ENCODE measurements at places on chromosomes 13 and 19.

- DNase-seq = no peak
Observed at GRCh38 chr13:107252428-107252827, 684.5 kb upstream of the ARGLU1 start.

DNA sequence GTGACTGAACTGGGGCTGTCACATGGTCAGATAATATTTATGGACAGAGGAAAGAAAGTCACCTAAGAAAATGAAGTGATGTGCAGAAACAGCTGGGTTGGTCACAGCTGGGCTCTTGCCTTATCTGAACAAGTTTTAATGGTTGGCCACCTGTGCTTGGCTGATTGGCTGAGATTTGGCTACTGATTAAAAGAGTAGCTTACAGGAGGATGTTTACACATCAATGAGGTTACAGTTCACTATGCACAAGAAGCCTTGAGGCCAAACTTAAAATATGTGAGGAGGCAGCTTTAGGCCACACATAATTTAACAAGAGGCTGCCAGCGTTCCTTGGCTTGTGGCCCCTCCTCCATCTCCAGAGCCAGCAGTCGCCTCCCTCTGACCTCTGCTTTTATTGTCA is 99.2 kb upstream of the C1QTNF9B start:
- DNase-seq = no peak

- DNase-seq = no peak
Observed at GRCh38 chr13:50241479-50241878, 226.2 kb downstream of the KCNRG start.

- DNase-seq = no peak
Observed at GRCh38 chr19:40592170-40592569, 9.0 kb upstream of the LTBP4 start.

- DNase-seq = no peak
Observed at GRCh38 chr13:34967851-34968562, 25.9 kb downstream of the NBEA start.

- no peak for DNase-seq
Observed at GRCh38 chr13:42083138-42083770, 34.8 kb downstream of the DGKH start.

- DNase-seq = no peak
Observed at GRCh38 chr19:23415561-23416191, 20.4 kb upstream of the ZNF91 start.

- DNase-seq = no peak
Observed at GRCh38 chr13:23899555-23899954, 2.3 kb upstream of the C1QTNF9B start.

DNA sequence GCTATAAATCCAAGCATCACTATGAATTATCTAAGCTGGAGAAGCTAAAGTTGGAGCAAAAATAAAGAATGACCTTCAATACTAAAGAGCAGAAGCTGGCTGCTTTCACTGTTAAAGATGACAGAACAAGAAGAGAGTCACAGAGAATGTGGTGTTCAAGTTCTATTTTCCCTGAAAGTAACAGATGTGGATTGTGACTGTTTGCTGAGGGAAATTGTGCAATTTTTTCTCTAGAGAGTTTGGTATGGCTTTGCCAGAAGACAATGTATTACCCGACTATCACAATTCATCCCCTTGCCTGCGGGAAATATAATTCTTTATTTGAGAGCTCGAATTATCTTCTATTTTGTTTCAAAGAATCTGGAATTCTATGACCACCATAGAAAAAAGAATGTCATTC is 83.1 kb downstream of the TNFSF13B start:
- DNase-seq = no peak

DNA sequence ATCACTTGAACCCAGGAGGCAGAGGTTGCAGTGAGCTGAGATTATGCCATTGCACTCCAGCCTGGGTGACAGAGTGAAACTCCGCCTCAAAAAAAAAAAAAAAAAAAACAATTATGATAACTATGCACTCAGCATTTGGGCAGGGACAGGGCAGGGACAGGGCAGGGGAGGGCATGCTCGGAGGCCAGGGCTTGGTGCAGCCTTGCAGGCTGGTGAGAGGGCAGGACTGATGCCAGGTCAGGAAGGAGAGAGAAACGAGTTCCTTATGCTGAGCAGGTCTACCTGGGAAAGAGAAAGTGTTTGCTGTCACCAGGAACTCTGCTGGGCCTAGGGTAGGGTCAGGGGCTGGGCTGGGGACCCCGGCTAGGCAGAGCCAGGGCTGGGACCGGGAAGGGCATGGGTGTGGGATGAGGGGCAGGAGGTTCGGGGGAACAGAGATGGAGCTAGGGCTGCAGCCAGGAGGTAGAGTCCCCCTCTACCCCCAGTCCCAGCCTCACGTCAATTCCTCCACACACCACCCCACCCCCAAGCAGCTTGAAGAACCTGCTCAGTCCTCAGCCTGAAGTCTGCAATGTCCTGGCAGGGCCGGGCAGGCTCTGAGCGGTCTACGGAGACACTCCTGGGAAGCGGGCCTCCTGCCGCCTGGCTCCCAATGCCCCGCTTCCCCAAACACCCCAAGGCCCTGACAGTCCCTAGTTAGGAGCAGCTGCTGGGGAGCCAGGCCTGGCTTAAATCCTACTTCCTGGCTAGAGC is 2.8 kb downstream of the FXYD3 start:
- no peak for DNase-seq

GRCh38 chr13:49498206-49498605 is 2.5 kb downstream of the PHF11 start:
- no peak for DNase-seq

- no peak for DNase-seq
Observed at GRCh38 chr19:14563590-14563926, 8.3 kb downstream of the NDUFB7 start.

- no peak for DNase-seq
Observed at GRCh38 chr13:56906909-56907308, 233.8 kb upstream of the PRR20A start.

DNA sequence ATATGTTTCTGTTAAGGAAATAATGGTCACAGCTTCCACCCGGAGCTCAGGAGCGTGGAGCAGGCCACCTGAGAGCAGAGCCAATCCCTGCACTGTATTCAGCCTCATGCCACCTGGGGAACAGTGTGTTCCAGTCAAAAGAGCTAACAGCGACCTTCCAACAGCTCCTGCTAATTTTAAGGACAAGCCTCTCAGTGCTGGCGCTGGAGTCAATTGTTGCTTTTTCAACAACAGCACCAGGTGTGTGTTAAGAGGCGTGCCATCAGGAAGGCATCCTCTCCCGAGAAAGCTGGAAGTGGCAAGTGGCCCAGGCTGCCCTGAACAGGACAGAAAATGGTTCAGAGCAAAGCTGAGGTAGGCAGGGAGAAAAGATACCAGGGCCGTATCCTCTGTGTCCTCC is 102.0 kb downstream of the CACNA1A start:
- DNase-seq = no peak

DNA sequence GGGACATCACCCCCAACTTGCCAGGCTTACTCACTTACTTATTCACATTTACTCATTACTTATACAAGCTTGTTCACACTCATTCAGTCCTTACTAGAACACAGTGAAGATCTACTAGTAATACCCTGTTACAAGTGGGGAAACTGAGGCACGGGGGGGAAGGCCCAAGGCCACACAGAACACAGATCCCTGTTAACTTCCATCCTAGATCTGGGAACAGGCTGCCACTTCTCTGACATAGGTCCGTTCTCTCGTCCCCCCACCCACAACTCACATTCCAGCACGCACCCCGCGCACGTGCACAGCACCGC is 1.5 kb upstream of the NRTN start:
- no peak for DNase-seq

DNA sequence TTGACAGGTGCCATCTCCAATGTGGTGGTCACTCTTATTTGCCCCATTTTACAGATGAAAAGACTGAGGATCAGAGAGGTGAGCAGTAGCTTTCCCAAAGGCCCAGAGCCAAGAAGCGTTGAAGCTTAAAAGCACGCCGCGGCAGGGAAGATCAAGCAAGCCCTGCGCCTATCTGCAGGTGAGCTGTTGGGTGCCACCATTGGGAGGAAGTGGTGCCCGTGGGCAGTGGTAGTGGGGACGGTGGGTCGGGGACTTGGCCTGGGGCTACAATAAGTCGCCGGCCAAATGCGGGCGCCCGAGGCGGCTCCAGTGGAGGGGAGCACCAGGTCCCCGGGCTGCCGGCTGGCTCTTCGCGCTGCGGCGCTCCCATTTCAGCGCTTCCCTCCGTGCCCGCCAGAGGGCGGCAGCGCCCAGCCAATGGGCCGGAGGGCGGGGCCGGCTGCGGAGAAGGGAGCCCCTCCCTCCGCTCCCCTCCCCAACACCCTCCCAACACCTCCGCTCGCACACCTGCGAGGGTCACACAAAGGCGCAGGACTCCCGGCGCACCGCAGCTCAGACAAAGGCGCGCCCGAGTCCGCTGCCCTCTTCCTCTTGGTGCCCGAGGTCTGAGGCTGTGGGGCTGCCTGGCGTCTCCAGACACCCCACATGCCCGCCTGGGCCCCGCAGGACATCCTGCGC is 744 bp upstream of the POU2F2 start:
- no peak for DNase-seq

DNA sequence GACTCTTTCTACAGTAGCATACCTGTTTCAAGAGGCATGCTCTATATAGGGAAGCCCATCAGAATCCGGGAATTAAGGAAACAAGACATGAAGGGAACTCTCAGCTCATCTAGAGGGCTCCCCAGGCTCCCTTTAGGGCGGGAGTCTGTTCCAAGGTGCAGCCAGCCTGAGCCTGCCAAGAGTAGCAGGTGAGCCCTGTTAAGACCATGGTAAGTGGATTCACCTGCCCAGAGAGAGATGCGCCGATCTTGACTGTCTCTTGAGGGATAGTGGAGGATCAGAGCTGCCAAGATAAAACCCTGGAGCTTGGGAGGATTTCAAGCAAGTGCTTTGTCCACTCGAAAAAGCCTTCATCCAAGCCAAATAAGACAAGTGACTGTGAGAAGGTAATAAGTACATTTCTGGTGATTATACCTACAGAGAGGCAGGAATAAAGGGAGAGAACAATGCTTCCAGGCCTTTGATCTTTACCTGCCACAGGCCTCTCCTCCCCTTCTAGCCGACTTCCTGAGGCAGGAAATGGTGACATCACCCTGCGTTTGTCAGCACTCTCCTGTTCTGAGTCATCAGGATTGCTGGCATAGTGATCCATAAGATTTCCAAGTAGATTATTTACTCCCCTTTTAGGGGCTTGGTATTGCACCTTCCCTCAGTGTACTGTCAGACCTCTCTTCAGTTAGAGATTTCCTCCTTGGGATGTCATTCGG is 31.5 kb downstream of the KLF5 start:
- peak; percentile 38 for DNase-seq

DNA sequence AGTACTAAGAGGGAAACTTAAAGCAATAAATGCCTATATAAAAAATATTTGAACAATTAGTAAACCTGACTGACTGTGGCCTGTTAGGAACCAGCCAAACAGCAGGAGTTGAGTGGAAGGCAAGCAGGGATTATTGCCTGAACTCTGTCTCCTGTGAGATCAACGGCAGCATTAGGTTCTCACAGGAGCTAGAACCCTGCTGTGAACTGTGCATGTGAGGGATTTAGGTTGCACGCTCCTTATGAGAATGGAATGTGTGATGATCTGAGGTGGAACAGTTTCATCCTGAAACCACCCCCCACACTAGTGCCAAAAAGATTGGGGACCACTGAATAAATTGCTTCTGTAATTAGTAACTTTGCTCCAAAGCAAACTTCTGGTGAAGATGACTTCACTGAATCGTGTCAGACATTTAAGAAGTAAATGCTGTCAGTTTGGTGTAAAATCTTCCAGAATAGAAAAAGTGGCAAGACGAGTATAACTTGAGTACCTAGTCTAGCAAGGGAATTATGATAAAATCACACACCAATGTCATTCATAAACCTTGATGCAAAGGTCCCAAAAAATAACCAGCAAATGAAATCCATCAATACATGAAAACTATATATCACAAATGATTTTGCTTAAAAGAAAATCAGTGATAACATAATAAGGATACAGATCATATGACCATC is 53.8 kb downstream of the SLC6A16 start:
- no peak for DNase-seq

GRCh38 chr13:43675577-43675976 is 111.2 kb downstream of the ENOX1 start:
- no peak for DNase-seq

DNA sequence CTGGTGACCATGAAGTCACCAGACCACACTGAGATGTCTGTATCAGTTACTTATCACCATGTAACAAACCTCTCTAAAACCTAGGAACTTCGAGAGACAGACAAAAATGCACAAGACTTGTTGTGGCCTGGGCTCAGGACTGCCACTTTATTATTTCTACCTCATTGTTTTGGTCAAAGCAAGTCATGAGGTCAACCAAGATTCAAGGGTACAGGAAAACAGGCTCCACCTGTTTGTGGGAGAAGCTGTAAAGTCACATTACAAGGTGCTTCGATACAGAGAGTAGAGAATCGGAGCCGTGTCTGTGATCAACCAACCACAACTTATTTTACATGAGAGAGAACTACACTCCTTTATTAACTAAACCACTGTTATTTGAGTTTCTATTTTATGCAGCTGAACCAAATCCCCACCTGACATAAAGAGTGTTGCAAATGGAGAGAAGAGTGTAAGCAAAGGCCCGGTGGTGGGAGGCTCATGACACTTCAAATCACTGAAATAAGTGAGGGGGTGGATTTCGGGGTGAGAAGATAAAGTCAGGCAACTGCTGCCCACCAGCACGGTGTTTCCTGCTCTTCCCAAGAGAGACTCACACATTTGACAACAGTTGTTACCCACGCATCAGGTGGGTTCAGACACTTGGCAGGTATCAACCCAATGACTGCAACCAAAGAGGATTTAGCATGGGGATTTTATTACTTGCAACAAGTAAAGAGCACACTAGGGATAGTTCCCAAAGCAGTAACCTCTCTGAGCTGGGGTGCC is 39.0 kb upstream of the IGSF23 start:
- no peak for DNase-seq

DNA sequence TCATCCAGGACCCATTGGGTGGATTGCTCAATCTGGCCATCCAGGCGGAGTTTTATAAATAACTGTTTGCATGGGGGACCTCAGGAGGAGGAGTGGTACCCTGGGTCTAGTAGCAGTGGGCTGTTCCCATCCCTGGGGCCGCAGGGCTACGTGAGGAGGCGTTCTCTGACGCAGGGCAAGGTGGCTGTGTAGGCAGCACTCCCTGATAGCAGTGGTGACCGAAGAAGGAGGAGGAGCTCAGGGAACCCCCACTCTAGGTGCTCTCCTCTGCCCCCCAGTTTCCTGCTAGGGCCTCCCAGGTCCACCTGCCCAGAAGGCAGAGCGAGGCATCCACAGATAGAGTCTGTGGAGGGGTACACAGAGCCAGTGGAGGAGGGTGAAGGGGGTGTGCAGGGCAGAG is 64.1 kb downstream of the CCNE1 start:
- DNase-seq = no peak

- DNase-seq = no peak
Observed at GRCh38 chr13:22107549-22107948, 436.7 kb downstream of the FGF9 start.

DNA sequence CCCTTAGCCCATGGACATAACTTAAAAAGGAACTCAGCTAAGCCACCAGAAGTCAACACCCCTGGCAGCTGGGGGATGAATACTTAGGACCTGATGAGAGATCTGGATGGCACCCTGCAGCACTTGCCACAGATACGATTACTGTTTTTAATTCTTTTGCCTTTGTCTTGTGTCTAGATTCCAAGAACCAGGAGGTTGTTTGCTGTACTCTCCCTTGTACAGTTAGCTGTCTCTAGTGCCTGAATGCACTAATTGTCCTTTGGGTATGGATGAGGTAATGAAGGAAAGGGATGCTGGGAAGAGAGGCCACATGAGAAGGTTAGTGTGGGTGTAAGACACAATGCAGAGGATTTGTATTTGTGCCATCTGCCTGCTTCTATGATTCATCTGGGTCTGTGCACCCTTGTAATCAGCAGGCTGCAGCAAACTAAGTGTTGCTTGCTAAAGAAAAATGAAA is 385.8 kb downstream of the KCNRG start:
- no peak for DNase-seq

Measured in HS-5 (cell line).